ENCODE measurements at places on chromosomes 4 and X.

GRCh38 chrX:24030597-24030996, 3.6 kb upstream of the KLHL15 start:
- DNase-seq: no peak

DNA sequence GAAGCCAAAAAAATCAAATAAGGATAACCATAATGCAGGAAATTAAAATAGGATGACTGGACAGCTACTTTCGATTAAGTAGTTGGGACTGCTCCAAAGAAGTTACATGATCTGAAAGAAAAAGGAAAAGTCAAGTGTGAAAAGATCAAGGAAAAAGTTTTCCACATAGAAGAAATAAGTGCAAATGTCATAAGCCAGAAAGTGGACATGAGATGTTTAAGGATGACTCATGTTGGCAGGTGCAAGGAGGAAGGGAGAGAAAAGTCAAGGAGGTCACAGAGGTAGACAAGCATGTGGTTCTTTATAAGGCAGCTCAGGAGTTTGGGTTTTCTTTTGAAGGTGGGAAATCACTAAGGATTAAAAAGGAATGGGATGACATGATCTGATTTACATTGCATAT, 89.8 kb upstream of the GPRIN3 start:
- no peak for DNase-seq

- no peak for DNase-seq
These were observed 558.9 kb upstream of the TENM3 start for GRCh38 chr4:181684310-181684709.

- DNase-seq: no peak
These were observed 14.8 kb upstream of the RASGEF1B start for GRCh38 chr4:81486502-81486901.

DNA sequence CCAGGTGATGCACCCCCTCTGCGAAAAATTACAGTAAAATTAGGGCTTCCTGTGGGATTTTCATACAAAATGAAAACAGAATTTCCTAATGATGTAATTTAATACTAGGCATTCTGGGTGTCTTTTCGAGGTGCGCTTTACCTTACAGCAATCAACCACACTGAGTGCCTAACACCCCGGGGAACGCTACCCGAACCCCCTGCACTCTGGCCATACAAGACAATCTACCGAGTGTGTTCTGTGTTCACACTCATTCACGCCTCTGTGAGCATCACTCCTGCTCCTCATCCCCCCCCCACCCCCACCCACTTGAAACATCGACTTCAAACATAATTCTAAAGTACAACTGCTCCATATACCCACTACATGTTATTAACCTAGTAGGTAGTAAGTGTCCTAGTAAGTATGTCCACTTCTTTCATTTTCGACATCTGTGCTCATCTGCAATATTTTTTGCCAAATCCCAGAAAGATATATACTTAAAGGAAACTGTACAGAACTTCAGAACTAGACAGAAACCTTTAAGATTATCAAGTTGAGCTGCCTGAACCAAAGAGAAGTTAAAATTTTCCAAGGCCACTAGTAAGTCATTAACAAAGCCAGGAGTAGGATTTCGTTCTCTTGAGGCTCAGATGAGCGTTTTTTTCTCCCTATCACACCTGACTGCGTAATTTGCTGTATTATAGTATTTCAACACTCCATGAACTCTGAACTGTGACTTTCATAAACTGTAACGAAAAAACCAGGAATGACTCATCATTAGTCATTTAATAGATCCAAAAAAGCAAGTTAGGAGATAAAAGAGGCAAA, 80.0 kb downstream of the FAT1 start:
- no peak for DNase-seq

DNA sequence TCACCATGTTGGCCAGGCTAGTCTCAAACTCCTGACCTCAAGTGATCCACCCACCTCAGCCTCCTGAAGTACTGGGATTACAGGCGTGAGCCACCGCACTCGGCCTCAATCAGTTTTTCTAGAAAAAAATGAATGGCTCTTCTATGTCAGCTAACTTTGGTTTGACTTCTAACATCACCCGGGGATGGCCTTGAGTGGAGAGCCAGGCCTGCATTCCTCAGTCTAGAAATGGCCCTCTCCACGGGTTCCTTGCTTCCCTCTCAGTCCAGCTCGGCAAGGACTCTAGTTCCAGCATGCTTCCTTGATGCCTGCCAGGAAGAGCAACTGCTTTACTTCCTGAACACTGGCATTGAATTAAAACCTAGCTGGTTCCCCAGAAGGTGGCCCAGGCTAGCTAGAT, 39.0 kb downstream of the SLC25A5 start:
- no peak for DNase-seq

GRCh38 chr4:79364061-79364460, 38.2 kb upstream of the NAA11 start:
- no peak for DNase-seq

DNA sequence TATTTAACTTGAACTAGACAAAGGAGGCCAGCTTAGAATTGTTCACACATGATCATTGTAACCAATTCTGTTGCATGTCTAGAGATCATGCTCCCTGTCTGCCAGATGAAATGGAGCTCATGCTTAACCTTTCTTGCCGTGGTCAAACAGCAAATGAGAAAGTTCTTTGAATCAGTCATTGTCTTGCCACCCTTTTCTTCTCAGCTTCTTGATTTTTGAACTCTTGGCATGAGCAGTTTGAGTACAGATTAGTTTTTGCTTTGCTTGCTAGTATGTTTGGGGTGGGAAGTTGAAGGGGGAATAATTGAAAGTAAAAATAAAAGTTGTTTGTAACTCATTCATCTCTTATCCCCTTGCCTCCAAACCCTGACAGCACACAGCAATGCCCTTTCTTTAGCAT, 4.7 kb downstream of the MTM1 start:
- no peak for DNase-seq

DNA sequence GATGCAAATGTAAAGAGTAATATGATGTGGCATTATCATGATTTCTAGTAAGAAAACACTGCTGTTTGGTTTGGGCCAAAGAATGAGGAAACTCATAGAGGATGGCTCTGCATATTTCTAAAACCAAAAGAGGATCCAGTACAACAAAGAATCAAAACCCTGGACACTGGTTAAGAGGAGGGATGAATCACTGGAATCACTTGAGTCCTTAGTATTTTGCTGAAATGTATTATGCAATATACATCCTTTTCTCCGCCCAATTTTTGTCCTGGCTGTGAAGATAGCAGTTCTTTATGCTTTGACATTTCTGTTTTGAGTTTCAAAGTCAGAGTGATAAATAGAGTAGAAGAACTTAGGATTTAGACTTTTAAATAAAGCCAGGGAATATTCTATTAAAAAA, 345.9 kb downstream of the PACRGL start:
- no peak for DNase-seq
